Left hindlimb (tissue), 1 donor: ENCODE measurements at places on chromosomes 2 and 18.

DNA sequence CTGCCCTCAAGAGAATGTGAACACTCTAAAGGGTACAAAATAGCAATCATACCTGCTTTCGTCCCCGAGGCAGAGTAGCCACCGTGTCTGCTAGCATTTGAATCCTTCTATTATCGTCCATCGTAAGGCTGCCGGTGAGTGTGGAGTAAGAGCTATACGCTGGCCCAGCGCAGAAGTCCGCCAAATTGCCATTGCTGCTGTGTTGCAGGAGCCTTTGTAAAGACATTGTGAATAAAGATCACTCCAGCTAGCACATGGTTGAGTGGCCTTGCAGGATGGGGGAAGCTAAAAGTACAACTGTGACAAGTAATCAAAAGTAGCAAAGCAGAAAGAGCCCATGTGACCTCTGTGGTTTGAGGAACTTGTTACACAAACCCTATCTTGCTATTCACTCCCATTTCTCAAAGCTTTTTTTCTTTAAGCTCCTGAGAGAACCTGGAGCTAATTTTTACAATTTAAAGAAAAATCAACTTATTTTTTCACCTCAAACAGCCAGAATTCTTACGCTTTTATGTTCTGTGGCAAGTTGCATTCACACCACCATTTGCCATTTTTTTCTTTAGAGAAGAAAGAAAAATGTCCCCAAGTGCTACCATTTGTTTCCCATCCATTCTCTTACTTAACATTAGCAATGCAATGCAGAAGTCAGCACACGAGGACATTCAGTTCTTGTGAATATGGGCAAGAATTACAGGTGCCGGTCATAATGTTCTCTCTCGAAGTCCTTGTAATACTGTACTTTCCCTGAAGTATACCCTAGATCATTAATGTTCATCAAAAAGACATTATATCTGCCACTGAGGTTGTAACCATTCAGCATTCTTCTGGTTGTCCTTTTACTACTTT is at the start of gene CYTIP:
TSS of gene CYTIP (minus strand) at position 295 of the 846 bp plus-strand sequence. CDS start at position 226, 69 bp downstream.
- DNase-seq = no peak

DNA sequence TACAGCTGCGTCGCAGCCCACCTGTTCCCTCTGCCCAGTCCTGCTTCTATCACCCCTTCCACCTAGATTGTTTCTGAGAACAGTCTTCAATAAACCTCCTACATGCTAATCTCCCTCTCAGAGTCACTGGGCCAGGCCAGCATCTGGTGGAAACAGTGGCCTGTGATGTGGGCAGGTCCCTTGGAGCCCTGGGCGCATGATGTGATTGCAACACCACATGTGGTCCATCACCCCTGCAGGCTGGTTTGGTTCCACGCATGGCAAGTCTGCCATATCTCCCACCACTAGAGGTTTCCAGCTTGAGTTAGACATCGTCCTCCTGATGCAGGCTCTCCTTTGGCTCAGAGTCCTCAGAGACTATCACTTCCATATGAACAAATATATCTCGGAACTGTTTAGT is 83.5 kb downstream of the PRKCE start:
- no peak for DNase-seq

GRCh38 chr2:197704434-197705120 is 592 bp upstream of the MARS2 start:
- DNase-seq = no peak

DNA sequence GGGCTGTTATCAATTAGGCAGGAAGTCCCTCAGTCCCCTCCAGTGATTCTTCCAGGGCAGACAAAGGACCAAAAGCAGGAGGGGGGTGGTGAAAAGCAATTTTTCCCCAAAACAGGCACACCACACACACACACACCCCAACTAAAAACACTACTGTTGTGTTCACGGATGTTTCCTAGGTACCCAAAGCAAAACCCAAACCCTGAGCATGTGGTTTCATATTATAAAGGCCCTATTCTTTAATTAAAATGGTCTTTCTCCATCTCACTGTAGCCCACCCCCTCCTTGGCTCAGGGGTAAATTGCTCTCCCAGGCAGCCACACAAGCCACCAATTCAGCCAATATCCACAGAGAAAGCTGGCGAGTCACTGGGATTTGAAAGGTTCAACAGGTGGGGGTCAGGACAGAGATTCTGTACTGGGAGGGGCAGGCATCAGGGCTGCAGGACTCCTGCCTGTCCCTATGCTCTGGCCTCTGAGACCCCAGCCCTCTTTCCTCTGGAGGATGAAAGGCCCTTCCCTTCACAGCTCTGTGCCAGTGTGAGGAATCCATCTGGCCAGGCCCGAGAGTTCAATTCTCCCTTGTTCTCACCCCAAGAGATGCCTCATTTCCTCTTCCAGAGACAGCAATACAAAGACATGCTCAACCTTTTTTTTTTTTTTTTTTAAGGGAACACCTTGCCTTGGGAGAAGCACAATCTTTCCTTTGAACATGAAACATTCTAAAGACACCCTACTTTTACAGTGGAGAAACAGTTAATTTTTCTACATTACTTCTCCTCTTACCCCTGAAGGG is 43.6 kb downstream of the SPRED2 start:
- DNase-seq = no peak

DNA sequence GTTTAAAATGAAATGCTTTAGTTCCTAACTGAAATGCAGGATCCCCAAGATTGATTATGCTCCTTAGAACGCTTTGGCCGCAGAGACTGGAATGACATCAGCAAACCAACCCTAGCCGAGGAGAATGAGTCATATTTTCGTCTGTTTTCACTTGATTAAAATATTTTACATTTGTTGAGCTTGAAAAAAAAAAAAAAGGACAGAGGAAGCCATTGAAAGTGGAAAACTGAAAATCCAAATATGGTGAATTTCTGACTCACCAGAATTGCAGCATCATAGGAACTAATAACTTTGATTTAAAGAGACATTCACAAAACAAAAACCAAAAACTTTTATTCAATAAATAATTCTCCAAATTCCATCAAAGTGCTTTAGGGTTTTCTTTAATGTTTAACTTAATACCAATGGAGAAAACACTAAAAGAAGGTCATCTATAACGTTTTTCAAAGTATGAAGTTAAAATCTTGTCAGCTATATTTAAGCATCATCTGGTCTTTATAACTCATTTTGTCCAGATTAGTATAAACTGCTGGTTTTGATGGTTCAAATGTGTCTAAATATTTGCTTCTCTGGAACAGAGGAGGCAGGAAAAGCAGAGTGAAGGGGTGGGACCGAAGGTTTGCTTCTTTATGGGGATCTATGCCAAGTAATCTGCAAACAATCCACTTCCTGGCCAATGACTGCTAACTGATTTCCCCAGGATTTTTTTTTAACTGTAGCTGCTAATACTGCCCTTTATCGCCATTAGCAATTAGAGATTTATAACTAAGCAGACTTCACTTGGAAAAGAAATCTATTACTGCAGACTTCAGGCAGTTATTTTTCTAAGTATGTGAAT is 30.9 kb upstream of the COL5A2 start:
- peak; percentile 72 for DNase-seq

DNA sequence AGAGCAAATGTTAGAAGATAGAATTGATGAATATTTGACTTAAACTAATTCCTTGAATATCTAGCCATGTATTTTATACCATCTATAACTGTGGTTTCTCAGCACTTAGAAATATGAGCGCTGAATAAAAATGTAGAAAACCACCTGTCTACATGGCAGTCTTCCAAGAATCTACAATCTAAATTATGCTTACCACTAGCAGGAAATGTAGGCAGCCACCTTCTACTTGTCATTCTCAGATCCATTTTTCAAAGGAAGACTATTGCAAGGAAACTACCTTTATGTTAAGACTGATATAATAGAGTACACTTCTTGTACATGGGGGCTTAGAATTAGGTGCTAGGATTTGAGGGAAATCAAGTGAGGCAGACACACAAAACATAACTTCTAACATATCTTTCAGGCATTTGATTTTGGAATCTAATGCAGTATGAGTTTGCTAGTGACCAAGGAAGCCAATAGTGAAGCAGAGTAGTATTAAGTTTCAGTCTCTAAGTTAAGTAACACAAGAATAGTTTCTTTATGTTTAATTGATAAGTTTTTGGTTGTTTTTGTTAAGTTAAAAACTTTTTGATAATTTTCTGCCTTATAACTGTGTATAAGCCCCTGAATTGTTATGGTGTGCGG is 175.9 kb upstream of the ITGA4 start:
- no peak for DNase-seq

GRCh38 chr2:19033240-19033639 is 325.2 kb downstream of the OSR1 start:
- DNase-seq = no peak

GRCh38 chr2:58917596-58917995 is 676.5 kb upstream of the FANCL start:
- DNase-seq = no peak

- no peak for DNase-seq
Observed at GRCh38 chr2:208147759-208148158, 1.8 kb upstream of the CRYGB start.

DNA sequence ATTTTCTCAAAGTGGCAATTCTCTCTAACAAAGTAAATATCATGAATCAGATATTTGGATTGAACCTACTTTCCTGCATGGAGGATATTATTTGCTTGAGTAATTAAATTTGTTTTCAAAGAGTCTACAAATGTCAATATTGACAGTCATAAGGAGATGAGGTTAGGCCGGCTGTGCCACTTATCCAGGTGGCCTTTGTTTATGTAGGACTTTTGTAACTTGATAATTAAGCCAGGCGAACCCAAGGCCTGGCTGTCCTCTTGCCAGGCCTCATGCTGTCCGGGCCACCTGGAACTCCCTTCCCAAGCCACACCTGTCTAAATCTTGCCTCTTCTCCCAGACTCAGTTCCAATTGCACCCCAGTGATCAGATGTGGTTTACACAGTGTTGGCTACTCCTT is 255.2 kb downstream of the ACKR3 start:
- DNase-seq = no peak

- no peak for DNase-seq
Observed at GRCh38 chr2:191362841-191363240, 117.6 kb downstream of the MYO1B start.

DNA sequence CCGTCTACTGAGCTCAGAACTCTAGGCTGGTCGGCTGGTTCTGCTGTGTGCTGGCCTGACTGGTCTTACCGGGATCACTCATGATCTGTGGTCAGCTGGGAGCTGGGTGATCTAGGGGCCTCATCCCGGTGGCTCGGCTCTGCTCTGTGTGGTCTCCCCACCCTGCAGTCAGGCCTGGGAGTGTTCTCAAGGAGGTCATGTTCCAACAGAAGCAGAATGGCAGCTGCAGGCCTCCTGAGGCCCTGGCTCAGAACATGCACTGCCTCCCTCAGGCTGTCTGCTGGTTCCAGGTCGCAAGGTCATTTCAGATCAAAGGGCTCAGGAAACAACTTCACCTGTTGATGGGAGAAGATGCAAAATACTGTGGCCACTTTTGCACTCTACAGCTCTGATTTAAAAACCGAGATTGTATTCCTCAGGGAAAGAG is 81.1 kb upstream of the RFX8 start:
- DNase-seq = no peak

DNA sequence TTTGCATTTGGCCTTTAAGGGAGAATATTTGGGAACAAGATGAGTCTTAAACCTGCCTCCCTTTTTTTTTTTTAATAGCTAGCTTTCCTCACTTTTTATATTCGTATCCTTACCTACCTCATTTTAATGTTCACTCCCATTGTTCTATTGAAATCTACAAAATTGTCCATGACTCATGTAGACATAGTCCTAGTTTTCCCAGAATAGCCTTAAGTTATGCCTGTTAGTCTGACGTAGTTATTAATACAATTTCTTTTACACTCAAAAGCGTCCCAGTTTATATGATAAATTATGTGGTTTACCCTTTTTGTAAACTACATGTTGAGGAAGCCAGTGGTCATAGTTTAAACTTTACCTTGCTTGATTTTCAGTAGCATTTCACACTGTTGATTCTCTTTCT is 73.4 kb downstream of the UBR3 start:
- DNase-seq = no peak

- peak; percentile 57 for DNase-seq
Observed at GRCh38 chr2:64260817-64261216, 116.6 kb upstream of the PELI1 start.

DNA sequence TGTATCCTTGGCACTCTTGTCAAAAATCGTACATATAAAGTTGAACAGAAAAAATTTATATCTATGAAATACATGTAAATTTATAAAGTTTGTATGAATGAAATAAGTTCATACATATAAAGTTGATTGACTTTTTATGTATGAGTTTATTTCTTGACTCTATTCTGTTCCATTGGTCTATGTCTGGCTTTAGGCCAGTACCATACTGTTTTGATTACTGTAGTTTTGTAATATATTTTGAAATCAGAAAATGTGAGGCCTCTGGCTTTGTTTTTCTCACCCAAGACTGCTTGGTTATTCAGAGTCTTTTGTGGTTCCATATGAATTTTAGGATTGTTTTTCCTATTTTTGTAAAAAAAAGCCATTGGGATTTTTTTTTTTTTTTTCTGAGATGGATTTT is 41.8 kb upstream of the SP9 start:
- DNase-seq = no peak

GRCh38 chr18:40004246-40004645 is 1950.8 kb upstream of the PIK3C3 start:
- no peak for DNase-seq

- no peak for DNase-seq
Observed at GRCh38 chr2:62458671-62459081, 47.3 kb downstream of the TMEM17 start.

GRCh38 chr2:227871375-227871791 is at the start of gene DAW1:
DAW1 (plus strand) TSS chr2:227871631; CDS start chr2:227871690, 59 bp downstream.
- DNase-seq = peak; percentile 78

- DNase-seq = no peak
Observed at GRCh38 chr18:34742891-34743341, 32.8 kb downstream of the DTNA start.

DNA sequence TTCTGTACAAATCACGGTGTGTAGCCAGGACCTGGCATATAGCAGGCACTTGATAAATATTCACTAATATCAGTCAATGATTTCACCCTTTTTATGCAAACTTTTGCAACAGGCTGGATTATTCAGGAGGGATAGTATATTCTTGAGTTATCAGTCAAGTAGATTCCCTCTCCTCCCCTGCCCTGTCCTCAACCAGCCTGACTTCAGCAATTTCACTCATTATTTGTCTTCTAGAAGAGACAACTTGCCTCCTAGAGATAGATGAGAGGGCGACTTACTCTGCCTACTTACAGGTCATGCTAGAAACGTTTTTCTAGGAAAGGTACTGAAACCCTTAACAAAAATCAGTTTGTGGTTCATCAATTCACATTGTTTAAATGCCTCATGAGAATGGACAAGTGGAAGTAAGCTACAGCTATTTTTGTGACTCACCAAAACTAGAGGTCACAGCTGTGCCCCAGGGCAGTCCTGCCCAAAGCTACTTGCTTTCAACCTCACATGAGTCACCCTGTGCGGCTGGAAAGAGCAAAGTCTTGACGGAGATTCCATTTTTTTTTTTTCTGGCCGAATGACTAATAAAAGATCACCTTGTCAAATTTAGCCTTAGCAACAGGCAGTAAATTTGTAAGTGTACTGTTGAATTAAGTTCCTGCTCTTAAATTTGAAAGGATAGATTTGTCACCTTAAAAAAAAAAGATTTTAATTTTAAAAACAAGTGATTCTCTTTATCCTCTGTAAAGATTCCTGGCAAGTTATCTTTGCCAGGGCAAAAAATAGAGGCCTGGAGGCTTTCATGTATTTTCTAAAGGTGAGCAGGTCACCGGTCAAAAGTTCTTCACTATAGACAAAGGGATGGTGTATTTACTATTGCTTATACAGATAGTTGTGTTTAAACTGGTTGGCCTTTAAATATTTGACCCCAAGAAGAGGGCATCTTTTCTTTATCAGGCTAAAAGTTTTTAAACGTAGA is 109.0 kb upstream of the SLC35G4 start:
- no peak for DNase-seq

- DNase-seq = no peak
Observed at GRCh38 chr18:63253428-63254372, 65.9 kb downstream of the BCL2 start.
